Activated naive CD4-positive, alpha-beta T cell treated with anti-CD3 and anti-CD28 coated beads, Interleukin-2, amount 50 U/mL, for 16 hours (primary cell): ENCODE measurements at places on chromosomes 3 and 15.
A peak's percentile ranks its signal among the peaks of the same experiment; 100 is the strongest.

DNA sequence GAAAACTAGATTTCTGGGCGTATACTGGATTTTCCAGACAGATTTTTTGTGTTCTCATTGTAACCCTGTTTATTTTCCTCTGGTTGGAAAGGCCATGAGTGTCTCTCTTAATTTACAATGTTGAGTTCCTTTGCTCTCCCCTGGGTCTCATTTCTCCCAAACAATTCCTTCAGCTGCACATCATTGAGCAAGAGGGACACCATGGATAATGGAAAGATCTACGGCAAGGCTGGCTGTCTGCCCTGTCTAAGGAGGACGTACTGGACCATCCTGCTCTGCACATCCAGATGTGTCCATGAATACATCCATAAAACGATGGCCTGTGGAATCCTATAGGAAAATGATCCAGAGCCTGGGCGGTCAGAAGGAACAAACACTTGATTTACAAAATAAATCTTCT is 258.1 kb upstream of the MCTP2 start:
- no peak for DNase-seq

DNA sequence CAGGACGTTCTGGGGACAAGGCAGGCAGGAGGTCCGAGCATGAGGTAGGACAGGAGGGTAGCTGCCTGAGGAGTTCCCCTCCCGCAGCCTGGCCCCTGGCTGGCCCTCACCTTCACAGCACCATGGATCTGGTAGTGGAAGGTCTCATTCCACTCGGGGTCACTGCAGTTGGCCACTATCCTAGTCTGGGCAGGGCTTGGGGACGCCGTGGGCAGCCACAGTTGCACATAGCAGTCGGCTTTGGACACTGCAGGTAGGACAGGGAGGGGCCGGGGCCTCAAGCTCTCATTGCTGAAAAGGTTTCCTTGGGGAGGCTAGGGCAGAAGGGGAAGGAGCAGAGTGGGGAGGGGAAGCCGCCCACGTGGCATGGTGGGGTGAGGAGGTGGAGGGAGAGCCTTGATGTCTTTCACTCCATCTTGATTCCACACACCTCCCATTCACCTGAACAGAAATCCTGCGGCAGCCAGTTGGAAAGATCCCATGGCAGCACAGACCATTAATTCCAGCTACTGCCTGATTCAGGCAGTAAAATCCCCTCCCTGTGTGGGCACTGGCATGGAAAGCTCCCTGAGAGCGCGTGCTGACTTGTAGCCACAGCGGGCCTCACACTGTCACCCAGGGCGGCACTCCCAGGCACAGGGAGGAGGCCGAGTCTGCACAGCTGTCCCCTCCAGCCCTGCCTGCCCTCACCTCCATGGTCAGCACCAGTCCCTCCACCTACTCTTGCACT is 2.1 kb downstream of the PLA2G4F start:
- DNase-seq = no peak

DNA sequence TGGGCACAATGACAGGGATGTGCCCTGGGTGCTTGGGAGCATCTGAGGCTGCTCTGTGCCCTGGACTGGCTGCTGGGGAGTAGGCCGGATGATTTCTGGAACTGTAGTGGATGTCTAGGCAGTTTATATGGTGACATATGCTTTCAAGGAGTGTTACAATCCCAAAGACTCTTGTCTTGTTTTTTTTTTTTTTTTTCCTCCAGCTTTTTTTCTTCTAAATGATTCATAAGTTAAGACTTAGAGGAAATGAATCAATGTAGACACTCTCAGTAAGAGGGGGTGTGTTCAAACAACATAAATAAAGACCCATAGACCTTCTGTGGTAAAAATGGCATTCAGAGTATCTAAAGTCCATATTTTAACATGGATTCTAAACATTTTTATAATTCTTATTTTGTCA is 706.1 kb upstream of the GOLIM4 start:
- DNase-seq = no peak

- no peak for DNase-seq
Observed at GRCh38 chr3:84965141-84965540, 6.4 kb downstream of the CADM2 start.

DNA sequence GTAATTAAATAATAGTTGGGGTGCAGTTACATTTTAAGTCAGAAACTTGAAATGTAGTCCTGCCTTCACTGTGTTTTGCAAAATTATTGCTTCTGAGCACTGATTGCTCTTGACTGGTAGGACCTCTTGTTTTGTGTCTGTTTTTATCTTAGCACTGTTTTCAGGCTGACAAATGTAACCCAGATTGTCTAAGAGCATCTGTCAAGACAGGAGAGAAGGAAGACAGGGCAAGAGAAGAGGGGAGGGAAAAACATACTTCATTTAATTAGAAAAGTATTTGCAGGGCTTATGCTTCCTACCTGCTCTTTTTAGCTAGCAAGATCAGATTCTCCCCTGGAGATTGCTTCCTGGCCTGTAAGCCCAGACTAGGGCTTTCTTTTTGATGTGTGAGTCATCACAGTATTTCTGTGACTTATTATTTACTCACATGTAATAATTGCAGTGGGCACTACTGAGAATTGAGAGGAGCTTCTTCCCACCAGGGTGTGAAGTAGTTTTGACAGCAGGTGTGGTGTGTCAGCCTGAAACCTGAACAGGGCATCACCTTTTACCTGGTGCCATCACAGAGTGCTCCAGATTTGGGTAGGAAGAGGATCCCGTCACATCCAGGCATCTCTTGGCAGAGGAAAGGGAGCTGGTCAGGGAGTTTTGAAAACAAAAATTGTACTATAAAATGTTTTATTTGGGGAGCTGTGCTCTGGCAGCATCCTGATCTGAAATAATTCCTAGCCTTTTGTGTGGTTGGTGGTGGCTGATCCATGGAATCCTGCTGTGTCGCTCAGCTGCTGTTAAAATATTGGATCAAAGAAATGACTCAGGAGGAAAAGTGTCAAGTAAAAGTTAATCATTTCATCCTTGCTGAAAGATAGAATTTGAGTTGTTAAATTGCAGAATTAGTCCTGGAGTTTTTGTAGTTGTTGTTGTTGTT is 98.2 kb downstream of the TMEM108 start:
- DNase-seq = no peak

DNA sequence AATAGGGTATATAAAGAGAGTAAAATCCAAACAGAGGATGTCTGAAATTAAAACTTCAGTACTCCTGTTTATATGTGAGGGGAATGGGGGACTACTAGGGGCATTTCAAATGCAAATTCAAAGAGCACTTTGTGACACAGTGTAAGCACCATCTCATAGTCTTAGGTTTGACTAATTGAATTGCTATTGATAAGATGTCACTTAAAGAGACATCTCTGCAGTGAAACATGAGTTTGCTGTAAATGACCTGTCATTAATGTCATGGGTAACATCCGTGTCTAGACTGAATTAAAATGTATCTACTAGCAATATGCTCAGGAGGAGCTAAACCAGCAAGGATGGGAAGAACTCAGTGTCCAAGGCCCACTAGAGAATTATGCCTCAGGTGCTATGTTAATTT is 41.0 kb downstream of the ROBO1 start:
- DNase-seq = no peak

GRCh38 chr3:121232309-121233225 is 313.2 kb downstream of the POLQ start:
- DNase-seq = no peak

DNA sequence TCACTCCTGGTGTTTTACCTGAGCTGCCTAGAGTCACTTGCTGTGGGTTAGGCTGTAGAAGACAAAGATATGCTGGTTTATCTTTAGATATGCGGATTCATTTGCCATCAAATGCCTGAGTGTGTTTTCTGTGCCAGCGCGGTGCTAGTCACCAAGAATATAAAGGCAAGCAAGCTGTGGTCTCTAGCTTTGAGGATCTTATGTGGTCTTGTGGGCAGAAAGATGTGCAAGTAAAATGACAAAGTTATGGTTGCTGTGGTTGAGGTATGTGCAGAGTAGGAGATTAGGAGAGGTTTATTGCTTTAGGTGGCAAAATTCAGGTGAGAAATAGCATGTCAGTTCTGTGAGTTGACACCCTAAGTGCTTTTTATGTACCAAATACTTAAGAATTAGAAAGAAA is 94.2 kb downstream of the CGNL1 start:
- DNase-seq = no peak

DNA sequence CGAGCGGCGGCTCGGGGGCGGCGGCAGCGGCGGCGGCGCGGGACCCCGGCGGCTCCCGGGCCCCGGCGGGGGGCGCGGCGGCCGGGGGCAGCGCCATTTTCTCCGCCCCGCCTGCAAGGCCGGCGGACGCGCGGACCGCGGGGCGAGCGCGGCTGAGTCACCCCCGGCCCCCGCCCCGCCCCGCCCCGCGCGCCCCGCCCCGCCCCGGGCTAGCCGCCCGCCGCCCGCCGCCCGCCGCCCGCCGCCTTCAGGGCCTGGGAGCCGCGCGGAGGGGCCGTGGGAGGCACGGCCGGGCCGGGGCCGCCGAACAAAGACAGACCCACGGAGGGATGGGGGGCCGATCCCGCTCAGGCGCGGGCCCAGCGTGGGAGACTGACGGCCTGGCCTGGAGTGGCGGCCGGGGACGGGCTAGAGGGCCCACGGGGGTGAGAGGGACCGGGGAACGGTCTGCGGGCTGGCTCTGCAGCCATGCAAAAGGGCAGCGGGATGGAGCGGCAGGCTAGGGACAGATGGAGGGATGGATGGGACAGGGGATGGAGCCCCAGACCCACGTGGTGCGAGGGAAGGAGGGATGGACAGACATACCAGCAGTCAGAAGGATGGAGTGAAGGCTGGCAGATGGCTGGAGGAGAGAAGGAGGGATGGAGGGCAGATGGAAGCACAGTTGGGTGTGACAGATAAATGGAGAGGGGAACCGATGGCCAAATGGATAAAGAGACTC is at the start of gene EIF4E3:
Gene EIF4E3, minus strand, starts transcription at position 132 of the 721 bp plus-strand sequence. Its CDS starts 35 bp downstream, at position 97.
- peak; percentile 42 for DNase-seq

DNA sequence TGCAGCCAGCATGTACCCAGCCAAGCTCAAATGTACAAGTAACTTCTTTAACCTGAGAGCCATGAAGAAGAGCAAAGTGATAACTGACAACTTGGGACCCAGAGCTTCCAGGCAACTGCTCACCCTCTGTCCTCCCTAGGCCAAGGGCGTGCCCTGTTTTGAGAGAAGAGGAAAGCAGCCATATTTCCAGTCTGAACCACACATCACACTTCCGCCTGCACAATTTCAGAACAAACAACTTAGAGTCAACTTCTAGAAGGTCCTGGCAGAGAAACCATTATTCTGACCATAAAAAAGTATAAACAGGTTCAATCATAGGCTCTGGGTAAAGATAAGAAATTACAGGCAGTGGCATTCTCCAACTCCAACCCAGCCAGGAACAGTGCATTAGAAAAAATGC is 50.1 kb downstream of the ITGB5 start:
- DNase-seq = no peak

DNA sequence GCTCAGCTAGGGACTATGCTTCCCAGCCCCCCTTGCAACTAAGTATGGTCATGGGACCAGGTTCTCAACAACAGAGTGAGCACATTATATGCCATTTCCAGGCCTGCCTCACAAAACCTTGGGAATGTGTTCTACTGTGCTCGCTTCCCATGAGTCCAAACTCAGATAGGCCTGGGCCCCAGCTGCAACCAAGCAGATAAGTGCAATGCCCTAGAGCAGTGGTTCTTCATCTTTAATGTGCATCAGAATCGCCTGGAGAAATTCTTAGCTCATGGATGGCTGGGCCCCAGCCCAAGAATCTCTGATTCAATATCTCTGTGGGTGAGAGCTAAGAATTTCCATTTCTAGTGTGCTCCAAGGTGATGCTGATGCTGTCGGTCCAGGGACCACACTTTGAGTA is 27.5 kb upstream of the TBC1D21 start:
- DNase-seq = no peak

DNA sequence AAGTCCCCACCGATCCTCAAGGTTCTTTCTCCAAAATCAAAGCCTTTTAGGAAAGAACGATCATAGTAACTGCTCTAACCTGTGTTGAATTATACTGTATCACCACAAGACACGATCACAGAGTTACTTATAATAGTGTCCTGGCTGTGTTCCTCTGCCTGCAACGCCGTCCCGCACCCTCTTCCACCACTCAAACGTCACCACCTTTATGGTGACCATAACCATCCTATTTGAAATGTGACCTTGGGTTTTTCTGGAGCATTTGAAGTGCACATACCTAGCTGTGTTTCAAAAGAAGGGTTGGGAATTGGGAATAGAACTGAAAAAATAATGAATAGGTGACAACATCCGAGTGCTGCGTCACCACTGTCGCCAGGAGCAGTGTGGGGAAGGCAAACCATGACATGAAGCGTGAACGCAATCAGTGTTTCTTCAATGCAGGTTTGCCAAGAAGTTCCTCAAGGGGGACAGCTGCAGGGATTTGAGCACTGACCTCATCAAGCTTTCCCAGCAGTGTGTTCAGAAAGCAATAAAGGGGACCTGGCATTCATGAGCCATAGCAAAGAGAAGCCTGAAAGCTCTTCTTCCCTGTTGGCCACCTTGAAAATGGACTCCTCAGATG is 769 bp upstream of the SELENOS start:
- DNase-seq = no peak

DNA sequence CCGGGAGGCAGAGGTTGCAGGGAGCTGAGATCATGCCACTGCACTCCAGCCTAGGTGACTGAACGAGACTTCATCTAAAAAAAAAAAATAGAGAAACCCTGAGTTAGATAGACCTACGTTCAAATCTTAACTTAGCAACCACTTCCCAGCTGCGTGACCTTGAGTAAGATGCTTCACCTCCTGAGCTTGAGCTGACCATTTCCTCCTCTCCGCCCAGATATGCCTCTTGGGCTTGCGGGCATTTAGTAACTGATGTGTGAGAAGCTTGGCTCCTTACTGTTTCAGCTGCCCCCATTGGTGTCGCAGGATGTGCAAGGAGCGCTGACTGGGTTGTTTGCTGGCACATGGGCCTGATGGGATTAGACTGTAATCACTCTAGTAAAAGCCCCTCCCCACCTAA is 26.9 kb upstream of the ATG7 start:
- no peak for DNase-seq

DNA sequence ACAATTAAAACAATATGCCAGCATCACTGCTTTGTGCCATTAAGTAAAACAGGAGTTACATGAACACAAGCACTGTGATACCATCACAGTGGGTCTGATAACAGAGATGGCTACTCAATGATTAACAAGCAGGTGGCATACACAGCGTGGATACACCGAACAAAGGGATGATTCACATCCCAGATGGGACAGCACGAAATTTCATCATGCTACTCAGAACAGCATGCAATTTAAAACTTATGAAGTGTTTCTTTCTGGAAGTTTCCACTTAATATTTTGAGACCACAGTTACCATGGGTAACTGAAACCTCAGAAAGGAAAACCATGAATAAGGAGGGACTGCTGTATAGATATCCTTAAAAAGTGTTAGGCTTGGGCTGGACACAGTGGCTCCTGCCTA is 44.5 kb downstream of the SLC24A1 start:
- no peak for DNase-seq

- DNase-seq = no peak
Observed at GRCh38 chr3:97949110-97949485, 23.1 kb downstream of the RIOX2 start.

GRCh38 chr15:93286446-93286845 is 197.4 kb upstream of the RGMA start:
- DNase-seq = no peak

DNA sequence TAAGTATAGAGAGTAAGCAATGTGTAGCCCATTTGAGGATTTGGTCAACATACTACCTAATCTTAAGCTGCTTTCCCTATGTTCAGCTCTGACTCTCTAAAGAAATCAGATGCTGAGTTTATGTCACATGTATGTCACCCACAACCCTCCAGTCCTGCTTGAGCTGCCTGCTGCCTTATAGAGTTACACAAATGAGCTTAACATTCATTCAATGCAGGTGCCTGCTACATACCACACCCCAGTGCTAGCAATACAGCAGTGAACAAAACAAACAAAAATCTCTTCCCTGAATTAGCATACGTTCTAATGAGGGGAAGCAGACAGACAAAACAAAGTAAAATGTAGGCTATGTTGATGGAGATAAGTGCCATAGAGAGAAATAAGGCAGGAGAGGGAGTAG is 93.0 kb downstream of the HHLA2 start:
- no peak for DNase-seq
